ENCODE measurements at places on chromosomes 7 and 10.

DNA sequence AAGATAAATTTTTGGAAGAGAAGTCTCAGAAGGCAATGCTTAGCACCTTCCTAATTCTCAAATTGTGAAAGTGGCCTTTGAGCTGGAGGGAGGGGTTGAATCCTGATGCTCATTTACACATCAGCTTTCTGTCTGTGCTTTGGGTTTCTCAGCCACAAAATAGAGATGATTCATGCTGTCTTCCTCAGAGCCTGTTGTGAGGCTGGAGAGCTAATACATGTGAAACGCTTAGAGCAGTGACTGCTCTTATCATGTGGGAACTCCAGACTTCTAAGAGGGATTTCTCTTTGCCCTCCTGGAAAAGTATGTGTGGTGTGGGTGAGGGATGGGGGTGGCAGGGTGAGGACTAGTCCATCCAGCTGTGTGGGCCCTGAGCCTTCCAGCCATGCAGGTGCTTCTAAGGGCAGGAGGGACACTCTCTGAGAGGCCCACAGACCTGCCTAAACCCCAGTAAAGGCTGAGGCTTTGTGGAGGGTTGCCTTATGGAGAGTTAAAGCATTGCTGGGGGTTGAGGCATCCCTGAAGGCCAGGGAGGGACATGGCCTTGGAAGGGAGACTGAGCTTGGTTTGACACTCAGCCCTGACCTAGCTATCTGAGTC is 4.8 kb upstream of the EVX1 start:
- DNase-seq = no peak

DNA sequence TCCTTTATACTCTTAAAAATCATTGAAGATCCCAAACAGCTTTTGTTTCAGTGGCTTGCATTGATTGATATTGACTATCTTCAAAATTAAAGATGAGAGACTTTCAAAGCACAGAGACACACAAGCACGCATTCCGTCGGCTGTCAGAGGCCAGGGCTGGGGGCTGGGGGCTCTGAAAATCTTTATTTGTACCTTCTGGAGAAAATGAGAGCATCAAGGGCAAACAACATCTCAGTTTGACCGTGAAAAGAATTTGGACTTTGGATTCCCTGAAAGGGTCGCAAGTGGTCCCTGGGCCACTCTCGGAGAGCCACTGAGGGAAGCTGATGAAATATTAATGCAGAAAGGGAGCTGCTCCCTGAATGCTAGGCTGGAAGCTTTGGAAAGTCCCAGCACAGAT is 96.4 kb downstream of the CHST15 start:
- no peak for DNase-seq

DNA sequence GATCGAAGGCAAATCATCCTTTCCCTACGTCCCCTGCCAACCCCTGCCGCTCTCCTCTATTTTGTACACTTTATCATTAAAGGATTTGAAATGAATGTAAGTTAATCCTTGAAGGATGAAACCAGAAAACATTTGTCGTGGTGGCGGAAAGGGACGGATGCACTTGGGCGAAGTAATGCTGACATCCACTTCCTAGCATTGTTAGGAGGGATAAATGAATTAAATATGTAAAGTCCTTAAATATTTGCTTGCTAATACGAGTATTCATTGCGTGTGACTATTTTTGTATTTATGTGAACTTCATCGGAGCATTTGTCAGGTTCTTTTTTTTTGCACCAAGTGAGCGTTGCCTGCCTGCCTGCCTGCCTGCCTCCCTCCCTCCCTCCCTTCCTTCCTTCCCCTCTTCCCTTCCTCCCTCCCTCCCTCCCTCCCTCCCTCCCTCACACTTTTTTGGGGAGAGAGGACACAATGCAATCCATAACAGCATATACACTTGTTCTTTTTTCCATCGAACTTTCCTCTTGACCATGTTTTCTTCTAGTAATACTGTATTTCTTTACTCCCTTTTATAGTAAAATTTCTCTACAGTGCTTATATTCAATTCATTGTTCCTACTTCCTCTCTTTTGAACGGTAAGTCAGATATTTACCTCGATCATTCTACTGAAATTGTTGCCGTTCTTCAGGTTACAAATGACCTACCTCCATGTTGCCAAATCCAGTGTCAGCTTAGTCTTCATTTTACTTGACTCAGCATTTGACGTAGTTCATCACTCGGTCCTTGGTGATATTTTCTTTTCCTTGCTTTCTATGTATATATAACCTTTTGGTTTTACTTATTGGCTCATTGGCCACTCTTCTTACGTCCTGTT is 831 bp downstream of the CCDC7 start:
- DNase-seq = no peak

DNA sequence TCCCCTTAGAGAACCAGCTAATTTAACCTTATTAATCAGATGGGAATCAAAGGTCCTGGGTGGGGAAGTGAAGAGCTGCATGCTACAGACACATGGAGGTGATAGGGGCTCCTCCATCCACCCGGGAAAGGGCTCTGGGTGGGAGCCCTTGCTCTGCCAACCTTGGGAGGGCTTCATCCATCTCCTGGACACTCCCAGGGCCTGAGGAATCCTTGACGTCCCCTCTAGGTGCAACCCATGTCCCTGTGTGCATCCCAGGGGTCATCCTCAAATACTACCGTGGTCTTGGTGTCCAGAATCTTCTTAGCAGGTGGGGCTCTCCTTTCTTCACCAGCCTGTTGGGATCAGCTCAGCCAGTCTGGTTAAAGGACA is 55.4 kb upstream of the IGFBP3 start:
- no peak for DNase-seq

- no peak for DNase-seq
These were observed 62.4 kb downstream of the EEPD1 start for GRCh38 chr7:36215457-36215765.

- DNase-seq = no peak
These were observed 30.2 kb upstream of the ANKRD2 start for GRCh38 chr10:97542169-97543024.

DNA sequence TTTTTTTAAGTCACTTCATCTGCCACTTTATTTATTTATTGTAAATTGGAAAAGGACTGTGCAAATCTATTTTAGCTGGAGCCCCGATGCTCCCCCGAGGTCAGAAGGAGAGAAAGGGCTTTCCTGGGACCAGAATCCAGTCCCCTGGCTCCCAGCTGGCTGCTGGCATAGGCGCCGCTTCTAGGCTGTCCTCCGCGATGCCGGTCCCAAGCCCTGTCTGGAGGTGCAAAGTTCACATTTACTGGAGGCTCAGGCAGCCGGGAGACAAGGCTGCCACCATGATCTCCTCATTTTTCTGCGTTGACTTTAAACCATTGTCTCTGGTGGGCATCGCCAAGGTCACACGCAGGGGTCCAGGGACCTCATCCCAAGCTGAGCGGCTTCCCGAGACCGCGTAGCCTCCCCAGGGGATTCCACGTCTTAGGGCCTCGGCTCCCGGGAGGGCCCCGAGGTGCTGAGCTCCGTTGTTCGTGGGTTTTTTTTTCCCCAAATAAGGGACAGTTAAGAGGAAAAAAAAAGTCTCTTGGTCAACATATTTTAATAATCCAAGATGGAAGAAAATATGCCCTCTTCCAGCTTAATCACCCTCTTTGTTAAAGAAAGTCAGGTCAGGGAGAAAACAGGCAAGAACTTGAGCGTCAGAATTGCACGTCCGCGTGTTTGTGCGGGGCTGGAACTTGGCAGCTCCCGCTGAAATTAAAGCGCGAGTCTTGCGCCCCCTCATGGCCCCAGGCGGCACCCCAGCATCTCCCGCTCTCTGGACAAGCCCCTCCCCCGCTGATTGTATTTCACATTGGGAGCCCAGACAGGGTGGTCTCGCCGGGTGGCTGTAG is 11.9 kb downstream of the RGR start:
- DNase-seq = no peak

GRCh38 chr10:87659571-87660483 is at the start of gene PAPSS2:
Gene PAPSS2 (plus strand): TSS chr10:87659878. CDS start chr10:87659982, 104 bp downstream.
- DNase-seq = no peak

Measured in activated T-helper 1 cell treated with anti-CD3 and anti-CD28 coated beads, Interleukin-2, amount 50 U/mL, for 16 hours (primary cell).